ENCODE measurements at places on chromosomes 2 and 18.

GRCh38 chr18:30177056-30177455, 865.5 kb downstream of the DSC3 start:
- DNase-seq = no peak

DNA sequence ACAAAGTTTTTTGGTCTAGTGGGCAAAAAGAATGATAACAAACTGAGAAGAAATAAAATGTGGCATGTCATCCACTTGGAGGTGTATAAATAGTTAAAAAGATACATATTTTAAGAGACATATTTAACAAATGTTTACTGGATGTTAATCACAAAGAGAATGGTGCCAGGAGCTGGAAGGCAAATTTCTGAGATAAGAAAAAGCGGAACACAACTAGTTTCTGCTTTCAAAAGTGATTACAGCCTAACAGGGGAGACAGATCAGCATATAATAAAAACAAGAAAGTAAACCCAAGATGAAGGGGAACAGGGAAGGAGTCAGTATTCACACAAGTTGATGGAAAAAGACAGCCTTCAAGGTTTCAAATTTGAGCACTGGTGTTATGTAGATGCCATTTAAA, 91.3 kb downstream of the OLA1 start:
- DNase-seq = no peak

GRCh38 chr2:54084600-54084999, 30.8 kb upstream of the ACYP2 start:
- DNase-seq = no peak

GRCh38 chr2:7286120-7286519, 368.9 kb downstream of the RNF144A start:
- DNase-seq = no peak

GRCh38 chr2:174636987-174637386, 39.4 kb upstream of the WIPF1 start:
- no peak for DNase-seq

GRCh38 chr2:199982126-199982843, 26.9 kb downstream of the MAIP1 start:
- DNase-seq = no peak

- DNase-seq = no peak
Measured at GRCh38 chr2:188727846-188728245, 246.3 kb upstream of the COL3A1 start.

- peak; percentile 80 for DNase-seq
Measured at GRCh38 chr18:24811950-24812681, 351.7 kb downstream of the HRH4 start.

- DNase-seq = no peak
Measured at GRCh38 chr2:9975328-9975727, 23.8 kb downstream of the GRHL1 start.

GRCh38 chr2:19882286-19882685, 19.5 kb downstream of the TTC32 start:
- DNase-seq = no peak

GRCh38 chr2:34731292-34731691, 1132.2 kb upstream of the FAM98A start:
- no peak for DNase-seq

DNA sequence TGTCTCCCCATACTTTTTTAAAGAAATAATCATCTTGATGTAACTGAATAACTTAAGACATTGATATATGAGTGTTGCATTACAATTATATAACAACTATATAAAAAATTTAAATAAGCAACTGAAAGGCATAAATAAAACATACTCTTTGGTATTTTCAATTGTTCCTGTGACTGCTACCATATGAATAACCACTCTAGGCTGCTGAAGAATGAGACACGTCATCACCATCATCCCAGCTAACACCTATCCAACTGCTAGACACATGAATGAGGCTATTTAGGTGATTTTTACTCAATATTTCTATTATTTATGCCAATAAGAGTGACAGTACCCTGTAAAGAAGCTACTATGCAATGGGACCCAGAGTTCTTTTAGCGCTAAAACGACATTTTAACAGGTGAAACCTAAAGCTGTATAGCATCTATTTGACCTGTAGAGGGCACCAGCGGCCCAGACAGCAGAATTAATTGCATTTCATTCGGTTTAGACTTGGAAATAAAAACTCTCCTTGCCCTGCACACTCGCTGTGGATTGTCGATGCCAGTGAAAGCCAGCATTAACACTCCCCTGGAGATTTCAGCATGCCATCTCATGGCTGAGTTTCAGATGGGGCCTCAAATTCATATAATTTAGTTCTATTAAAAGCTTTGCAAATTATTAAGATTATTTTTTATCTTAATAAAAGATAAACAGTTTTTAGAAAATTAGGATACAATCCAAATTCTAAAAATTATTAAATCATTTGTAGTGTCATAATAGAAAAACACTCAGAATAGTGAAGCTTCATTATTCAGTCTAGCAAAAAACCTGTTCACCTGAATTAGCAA, 89.4 kb upstream of the MAP2 start:
- DNase-seq = peak; percentile 54

DNA sequence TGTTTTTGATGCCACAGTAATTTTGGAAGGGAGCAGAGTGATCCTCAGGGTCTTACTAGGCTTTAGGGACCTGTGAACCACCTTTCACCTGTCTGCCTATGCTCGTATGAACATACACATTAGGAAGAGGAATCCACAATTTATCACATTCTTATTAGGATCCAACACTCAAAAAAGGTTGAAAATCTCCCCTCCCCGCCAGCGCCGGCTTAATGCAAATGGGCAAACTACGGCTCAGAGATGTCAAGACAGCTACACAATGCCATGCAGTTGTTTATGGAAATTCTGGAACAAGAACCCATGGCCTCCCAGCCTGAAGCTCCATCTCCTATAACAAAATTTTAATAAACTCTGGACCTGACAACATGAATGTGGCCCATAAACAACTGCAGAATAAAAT, 375.9 kb upstream of the ACVR2A start:
- DNase-seq = no peak

DNA sequence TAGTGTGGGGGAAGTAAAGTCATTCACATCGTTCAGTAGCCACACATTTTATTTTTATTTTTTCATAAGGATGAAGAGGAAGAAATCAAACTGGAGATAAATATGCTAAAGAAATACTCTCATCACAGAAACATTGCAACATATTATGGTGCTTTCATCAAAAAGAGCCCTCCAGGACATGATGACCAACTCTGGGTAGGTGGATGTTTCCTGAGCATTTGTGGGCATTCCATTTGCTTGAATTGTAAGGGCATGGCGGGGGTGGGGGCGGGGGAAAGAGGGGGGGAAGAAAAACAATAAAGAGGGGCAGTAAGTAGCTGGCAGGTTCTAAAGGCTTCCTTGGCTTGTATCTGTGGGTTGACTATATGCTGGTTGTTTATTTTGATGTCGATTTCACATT, 126.4 kb downstream of the MAP4K4 start:
- DNase-seq = no peak

DNA sequence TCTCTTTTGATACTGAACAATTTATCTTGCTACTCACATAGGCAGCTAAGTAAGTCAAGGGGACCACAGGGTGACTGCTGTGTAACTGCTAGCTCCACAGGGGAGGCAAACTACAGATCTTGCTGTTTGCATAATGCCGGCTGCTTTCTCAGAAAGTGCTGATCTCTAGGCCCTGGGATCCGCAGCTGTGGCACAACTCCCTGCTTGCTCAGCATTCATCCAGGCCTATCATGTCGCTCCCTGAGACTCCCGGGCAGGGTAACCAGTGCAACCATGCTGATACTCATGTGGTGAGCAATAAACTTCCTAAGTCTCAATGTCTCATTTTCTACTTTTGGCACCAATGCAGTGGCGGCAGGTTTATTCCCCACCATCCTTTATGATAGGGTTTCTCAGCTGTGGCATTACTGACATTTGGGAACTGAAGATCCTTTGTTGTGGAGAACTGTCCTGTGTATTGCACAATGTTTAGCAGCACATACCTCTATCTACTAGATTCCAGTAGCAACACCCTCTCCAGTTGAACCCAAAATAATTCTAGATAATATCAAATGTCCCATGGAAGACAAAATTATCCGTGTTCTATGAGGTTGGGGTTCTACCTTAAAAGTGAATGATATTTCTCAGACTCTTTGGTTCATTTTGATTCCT, 1101.3 kb downstream of the LRP1B start:
- peak; percentile 10 for DNase-seq

DNA sequence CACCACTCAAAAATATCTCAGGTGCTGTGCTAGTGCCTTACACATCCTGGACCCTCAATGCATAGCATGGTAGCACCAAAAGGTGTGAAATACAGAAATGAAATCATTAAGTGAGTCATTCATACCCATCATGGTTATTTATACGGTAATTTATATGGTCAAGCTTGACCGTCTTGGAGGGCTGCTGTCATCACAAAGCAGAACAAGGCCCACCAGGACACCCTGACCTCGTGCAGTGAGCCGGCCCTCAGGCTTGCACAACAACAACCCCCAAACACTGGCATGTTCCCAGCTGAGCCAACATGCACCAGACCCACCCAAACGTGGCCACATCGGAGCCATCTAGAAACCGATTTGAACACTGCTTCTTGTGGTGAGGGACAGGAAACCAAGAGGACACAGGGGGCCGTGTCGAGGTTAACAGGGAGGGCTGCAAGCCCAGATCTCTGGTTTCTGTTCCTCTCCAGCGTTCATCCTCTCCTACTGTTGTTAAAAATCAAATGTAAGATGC, 378.5 kb upstream of the ID2 start:
- DNase-seq = peak; percentile 44

DNA sequence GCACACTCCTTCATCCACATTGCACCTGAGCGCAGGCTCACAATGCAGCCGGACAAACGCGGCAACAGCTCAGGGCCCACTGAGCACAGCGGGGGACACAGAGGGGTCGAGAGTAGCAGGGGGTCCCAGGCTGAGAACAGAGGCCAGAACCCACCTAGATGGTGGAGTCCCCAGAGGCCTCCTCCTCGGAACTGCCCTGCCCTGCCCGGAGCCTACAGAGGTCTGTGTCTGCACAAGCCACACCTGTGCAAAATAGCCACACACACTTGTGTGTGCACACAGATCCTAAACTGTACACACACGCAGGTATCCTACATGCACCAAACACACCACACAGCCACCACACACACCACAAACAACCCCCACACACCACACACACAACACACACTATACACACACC, 72.8 kb downstream of the TMEM18 start:
- DNase-seq = no peak

DNA sequence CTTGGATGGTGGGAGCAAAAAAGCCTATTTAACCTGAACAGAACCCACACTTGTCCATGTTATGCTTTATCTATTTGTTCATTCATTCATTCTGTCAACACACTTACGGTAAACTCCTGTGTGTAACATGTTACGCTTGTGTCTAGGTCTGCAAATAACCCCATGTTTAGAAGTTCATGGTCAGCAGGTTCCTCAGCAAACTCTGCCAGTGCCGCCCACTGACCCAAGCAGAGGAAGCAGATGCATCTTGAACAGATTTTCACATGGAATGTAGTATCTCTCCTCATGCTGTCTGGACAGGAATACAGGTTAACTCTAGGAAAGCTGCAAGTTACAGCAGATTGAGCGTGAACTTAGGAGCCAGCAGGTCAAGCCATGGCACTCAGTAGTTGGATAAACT, 213.7 kb upstream of the COPS8 start:
- no peak for DNase-seq

DNA sequence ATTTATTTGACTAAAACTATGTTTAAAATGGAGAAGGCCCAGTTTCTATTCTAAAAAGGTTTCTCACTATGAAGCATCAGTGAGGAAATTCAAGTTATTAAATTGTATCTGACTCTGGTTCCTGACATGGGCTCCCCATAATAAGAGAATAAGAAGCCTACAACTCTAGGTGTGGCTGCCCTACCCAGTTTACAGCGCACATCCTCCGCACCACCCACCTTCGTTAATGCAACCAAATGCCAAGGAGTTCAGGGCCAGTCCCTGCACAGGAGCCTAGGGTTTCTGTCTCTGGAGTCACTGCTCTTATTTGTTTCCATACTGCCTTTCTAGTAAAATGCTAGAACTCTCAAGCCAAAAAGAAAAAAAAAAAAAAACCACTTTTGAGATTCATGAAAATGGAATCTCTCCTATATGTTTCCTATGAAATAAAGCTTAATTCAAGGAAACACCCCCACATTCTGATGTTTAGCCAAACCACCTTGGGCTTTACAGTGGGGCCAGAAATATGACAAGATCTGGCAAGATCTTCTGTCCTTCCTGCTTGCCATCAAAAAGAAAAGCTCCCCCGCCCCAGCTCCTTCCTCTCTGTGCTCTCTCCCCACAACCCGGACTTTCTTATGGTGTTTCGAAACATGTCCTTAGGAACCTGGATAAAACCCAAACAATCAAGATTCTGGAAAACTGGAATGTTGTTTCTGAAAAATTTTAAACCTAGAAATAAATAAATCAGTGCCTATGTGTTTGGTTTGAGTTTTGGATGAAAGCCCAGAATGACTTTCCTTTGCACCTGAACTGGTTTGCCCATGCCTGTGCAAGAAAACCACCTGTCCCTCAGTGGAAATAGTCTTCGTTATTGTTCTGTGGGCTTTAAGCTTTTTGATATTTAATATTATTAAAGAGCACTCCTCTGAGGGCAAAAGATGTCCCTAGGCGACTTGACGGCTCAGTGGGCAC, 136.7 kb downstream of the SP3 start:
- DNase-seq = no peak

- no peak for DNase-seq
Measured at GRCh38 chr2:189304360-189304759, 124.8 kb upstream of the COL5A2 start.

DNA sequence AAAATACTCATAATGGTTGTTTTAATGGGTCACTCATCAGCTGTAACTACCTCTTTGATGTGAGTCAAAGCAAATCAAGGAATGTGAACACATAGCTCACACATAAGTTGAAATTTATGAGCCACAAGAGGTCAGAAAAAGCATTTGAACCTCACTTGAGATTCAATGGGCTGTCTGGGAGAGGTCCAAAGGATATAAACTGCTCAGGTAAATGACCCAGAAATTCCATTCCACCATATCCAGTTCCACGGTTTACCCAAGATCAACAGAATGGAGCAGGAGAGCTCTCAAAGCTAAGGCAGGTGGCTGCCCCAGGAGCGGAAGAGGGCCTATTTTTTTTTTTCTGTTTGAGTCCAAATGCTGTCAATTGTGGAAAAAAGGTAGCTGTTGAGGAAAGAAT, 464.1 kb downstream of the TNS1 start:
- no peak for DNase-seq

DNA sequence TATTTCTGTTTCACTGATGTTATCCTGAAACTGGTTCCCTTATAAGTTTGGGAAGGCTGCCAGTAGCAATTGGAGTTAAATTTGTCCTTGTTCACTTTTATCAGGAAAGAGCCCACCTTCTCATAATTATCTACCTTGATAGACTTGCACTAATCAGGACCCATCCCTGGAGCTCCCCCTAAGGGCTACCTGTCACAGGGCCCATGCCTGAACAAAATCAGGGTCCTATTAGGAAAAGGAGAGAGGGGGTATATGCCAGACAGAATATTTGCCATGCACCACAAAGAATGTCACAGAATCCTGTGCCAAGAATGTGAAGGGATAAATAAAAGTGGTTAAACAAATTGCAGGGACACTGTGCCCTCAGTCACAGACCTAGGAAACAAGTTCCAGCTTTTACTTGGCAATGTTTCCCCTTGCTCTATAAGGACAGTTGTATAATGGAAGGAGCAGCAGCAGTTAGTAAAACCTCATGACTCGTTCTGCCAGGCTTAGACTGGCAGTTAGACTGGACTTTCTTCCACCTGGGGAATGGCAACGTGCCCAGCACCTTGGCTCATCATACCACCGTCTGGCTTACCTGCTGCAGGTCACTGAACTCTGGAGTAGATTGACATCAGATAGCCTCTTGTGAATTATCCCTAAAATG, 32.3 kb upstream of the VWC2L start:
- peak; percentile 16 for DNase-seq
